Activated T-cell treated with anti-CD3 and anti-CD28 coated beads for 48 hours (primary cell): ENCODE measurements at places on chromosomes 1 and 21.

DNA sequence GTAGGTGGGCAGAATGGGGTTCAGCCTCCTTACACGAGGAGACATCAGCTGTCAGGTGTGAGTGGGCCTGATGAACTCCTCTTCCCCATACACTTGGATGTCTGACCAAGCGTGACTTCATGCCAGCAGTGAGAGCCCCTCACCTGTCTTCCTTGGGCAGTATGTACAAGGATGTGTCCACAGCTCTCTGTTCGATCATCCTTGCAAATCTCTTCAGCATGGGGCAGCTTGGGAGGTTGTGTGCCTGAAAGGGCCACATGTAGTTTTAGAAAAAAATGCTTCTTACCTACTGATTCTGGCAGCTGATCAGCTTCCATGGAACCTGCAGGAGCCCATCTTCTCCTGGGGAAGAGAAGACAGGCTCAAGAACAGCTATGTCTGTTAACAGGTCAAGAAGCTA, 18.0 kb downstream of the ACP6 start:
- DNase-seq = no peak

- DNase-seq = no peak
Measured at GRCh38 chr1:228512781-228513198, 25.6 kb downstream of the RNF187 start.

- no peak for DNase-seq
Measured at GRCh38 chr1:217605390-217605789, 25.5 kb downstream of the GPATCH2 start.

DNA sequence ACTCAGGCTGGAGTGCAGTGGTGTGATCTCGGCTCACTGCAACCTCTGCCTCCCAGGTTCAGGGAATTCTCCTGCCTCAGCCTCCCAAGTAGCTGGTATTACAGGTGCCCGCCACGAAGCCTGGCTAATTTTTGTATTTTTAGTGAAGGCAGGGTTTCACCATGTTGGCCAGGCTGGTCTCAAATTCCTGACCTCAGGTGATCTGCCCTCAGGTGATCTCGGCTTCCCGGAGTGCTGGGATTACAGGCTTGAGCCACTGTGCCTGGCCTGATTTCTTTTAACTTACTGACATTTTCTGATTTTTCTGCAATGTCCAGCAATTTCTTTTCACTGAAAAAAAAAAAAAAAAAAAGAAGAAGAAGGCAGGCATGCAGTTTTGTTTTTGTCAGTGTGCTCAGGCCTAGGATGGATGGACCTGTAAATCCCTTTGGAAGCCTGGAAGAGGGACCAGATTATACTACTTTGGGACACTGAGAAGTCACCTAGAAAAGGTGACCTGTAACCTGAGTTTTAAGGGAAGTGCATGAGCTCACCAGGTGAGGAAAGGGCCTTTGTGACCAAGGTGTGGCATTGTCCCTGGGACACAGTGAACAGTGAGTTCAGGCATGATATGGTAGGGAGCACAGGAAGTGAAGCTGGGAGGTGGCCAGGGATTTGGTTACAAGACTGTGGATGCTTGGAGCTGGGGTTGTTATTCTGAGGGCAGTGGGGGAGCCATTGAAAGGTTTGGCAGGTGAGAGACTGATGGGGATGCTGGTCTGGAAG, 2.7 kb upstream of the TMEM61 start:
- DNase-seq = no peak

GRCh38 chr21:36890086-36890485, 76.4 kb downstream of the HLCS start:
- no peak for DNase-seq

- peak; percentile 64 for DNase-seq
Measured at GRCh38 chr1:226608699-226609505, 60.3 kb downstream of the STUM start.

- DNase-seq = no peak
Measured at GRCh38 chr1:4170548-4171340, 270.7 kb upstream of the C1orf174 start.

GRCh38 chr1:83055391-83056170, 943.4 kb downstream of the TTLL7 start:
- no peak for DNase-seq

DNA sequence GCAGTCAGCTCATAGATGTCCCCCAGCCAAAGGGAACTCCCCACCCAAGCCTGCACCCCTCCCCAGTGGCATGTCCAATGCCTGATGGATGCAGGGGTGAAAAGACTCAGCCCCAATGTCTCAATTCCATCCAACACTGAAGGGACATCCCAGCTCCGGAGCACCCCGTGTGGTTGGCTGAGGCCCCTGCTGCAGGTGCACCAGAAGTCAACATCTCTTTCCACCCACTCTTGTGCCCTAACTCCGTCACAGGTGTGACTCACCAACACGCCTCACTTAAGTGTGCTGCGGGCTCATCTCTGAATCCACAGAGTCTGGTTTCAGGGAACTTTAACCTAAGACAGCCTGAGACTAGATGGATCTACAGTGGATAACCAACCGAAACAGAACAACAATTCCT, 40.9 kb upstream of the ZBTB18 start:
- DNase-seq = peak; percentile 40

DNA sequence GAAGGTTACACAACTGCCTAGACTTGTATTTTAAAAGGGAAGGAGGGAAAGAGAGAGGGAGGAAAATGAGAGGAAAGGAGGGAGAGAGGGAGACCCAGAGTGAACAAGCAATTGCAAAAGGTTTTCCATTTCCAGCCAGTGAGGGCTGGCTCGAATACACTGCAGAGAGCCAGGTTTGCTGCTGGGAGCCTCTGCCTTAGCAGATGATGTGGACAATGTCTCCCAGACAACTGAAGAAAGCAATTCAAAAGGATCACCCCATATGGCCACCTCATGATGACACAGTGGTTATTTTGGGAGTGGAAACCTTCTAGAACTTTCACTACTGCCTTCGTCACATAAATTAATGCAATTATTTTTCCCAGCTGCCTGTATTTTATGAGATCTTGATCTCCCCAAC, 86.4 kb downstream of the BCAR3 start:
- DNase-seq = no peak

DNA sequence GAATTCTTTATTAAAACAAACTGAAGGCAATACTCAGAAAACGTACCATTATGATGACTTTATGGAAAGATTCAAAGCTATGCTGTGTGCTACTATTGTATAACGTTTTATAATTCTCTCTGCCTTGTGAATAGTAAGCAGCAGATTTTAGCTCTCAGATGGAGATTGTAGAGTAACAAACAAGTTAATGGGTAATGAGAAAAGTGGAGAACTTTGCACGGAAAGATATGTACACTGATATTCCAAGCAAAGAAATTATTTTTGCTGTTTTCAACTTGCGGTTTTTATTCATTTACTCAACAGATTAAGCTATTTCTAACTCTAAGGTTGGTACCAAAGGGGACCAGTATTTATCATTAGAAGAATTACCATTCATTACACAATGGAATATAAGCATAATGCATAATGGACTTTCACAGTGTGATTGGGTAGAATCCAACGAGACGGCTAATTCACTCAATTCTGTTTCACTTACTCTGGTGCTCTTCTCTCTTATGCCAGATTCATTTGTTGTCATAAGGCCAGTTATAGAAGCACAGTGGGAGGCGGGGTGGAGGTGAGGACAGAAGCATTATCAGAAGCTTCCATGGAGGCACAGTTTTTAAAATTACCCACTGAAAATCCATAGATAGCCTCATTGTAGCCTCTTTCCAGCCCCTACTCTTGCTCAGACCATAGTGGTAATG, 38.6 kb downstream of the ATP1B1 start:
- DNase-seq = no peak

DNA sequence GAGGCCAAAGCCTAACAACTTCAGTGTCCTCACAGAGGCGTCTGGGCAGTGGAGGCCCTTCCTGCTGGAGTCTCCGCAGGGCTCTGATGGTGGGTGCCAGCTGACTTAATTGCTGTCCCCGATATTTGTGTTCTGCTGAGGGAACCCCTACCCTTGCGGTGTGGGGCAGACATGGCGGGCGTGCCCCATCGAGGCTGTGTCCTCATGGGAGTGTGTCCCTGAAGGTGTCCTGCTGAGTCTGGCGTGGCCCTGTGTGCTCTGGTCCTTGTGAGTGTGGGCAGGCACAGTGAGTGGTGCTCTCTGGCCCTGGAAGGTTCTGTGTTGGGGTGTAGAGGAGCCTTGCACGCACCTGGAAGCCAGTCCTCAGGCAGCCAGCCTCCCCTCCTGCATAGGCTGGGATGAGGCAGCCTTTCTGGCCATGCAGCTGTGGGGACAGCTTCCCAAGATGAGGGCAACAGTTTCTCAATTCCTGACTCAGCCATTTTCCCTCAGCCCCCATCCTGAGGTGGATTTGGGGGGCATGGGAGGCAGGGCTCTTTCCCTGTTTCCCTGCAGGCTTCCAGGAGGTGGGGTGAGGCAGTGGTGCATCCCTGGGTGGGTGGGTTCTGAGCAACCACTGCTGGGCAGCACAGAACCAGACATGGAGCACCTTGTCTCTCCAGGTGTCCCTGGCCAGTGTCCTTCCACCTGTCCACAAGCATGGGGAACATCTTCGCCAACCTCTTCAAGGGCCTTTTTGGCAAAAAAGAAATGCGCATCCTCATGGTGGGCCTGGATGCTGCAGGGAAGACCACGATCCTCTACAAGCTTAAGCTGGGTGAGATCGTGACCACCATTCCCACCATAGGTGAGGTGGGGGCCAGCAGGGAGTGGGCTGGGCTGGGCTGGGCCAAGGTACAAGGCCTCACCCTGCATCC, 6.5 kb downstream of the C1orf35 start:
- DNase-seq = no peak

DNA sequence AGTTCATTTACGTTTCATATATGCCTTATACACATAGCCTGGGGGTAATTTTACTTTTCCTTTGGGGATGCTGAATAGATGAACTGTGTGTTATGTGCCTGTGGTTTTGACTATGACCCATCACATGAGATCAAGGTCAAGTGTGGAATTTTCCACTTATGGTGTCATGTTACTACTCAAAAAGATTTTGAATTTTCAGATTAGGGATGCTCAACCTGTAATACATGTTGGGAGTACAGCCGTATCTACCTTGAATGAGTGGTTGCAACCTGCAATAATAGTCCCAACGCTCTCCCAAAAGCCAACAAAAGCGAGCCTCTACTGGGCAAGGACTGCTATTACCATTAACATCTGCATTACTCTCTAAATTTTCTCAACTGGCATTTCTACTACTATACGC, 68.5 kb upstream of the SDC3 start:
- no peak for DNase-seq
